Stimulated activated CD8-positive, alpha-beta memory T cell treated with anti-CD3 and anti-CD28 coated beads, Interleukin-4, amount 100 ng/mL, for 48 hours (primary cell): ENCODE measurements at places on chromosomes 16 and 17.

- DNase-seq: no peak
Observed at GRCh38 chr16:7976125-7976524, 614.2 kb downstream of the TMEM114 start.

DNA sequence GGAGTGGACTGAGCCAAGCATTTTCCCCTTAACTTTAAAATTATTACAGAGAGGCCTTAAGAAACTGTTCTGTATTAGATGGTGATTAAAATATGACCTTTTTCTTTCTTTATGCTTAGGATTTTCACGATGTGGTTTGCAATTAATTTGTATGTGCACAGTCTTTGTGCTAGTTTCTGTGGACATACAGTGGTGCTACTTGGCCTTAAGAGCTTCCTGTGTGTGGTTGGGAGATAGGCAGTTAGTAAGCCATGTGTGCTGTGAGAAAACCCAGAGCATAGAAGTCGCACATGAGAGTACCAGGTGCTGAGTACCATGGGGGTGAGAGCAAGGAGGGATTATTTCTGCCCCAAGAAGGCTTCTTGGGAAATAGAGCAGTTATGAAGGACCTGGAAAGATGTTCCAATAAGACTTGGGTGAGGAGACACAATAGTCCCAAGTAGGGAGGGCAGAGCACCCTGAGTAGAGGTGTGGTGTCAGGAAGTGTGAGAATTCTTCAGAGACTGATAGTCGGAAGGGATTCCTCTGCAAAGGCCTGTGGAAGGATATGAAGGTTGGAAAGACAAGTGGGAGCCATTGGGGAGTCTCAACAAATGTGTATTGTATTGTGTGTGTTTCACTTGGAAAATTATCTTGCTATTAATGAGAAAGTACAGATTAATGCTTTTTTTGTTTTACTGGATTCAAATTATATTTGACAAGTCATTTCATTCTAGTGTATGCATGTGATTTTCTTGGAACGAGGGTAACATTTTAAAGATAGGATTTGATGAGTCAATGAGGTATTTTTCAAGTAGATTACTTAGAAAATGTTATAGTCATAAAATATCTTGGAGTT, 239.9 kb downstream of the PRKCA start:
- DNase-seq: no peak

DNA sequence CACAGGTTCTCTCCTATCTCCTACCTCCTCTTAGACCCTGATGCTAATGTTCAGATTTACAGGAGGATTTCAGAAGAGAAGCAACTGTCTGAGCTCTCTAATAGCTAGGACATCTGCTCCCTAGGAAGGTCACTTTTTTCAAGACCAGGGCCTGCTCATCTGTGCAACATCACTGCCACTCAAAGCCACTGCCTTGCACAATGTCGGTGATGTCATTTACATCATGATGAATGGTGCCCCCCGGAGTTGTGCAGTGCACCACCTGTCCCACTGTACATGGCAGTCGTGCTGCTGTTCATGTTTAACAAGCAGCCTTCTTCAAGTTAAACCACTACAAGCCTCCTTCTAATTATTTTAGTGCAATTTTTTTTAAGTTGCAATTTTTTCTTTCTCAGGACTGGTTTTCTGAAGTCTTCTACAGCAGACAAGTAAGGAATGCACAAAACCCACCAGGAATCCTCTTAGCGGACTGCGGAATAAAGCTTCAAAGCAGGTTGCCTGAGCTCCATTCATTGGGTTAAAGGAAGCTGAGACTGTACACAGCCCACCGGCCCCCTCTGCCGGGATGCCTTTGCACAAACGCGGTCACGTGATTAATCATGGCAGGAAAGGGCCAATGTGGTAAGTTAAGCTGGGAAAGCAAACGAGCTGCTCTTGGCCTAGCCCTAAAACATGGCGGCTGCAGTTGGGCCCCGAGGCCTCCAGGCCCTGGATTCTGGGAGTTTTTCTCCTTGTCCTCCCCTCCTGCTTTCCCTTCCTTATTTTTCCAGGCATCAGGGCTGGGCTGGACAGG, 74.1 kb downstream of the MYH11 start:
- DNase-seq: no peak

DNA sequence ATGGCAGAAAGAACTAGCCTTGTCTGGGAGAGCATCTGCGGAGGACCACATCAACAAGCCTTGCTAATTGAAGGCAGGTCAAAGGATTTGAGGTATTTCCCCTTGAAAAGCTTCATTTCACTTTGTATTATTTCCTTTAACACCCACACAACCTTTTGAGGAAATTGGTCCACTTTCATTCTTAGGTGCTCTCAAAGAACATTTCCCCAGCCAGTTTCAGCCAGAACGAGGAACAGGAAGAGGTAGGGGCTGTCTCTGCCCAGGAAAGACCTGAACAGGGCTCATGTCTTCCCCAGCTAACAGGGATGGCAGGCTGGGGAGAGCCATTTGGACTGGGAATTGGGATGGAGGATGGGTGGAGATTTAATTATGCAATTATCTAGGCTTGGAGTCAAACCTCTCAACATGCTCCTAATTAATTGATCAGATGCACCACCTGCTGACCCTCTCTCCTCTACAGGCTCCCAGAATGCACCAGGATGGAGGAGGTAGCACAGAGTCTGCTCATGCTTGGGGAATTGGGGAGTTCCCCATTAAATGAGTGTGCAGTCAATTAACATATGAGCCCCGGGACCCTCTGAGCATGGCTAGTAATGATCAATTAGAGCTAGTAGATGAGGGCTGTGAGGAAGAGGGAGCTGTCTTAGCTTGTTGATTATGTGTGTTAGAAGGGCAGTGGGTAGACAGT, 84.6 kb downstream of the GP2 start:
- no peak for DNase-seq

DNA sequence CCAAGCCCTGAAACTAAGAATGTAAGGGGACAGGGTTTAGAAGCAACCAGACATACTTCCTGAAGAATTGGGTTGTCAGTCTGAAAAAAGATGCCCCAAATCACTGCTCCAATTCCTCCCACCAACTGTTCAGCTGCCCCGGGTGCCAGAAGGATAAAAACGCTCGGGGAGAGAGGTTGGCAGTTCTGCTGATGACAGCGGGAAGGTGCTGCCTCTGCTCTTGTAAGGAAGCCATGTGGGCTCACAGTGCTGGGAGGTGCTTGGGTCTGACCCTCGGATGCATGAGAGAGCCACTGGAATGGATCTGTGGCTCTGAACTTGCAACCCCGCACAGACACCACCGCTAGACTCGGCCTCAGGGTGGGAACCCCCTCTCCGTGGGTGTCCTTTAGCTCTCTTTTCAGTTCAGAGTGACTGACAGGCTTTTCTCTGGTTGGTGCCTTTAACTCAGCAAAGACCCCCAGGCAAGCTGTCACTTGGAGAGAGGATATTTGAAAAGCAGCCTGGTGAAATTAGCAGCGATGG, 364.8 kb upstream of the RBFOX1 start:
- no peak for DNase-seq

DNA sequence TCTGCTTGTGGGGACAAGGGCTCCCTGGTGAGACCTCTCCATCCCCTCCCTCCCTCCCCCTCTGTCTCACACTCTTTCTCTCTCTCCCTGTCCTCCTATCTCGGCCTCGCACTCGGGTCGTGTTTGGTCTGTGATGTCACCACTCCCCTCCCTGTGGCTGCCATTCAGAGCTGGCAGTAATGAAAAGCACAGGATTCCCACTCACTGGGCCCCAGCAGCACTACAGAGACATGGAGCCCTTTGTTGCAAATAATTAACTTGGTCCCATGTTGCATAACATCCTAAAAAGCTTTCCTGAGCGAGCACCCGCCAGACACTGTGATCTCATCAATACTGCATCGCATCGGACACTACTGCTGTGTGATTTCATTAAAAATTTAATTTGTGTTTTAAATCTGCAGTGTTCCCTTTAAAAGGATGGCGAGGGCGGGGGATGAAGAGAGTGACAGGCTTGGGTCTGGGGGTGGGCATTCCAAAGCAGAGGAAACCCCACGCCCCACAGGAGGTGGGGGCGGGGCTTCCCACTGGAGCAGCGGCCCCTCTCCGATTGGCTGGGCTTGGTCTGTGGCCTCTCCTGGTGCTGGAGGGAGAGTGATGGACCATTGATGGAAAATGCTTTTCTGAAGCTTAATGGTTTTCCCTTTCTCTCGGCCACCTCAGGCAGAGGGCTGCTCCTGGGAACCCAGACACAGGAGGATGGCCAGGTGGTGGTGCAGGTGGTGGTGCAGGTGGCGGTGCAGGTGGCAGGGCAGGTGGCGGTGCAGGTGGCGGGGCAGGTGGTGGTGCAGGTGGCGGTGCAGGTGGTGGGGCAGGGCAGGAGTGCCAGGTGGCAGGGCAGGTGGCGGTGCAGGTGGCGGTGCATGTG, 15.3 kb upstream of the NPTX1 start:
- no peak for DNase-seq

- DNase-seq: peak; percentile 66
Observed at GRCh38 chr17:41678907-41679739, 9.6 kb upstream of the EIF1 start.

DNA sequence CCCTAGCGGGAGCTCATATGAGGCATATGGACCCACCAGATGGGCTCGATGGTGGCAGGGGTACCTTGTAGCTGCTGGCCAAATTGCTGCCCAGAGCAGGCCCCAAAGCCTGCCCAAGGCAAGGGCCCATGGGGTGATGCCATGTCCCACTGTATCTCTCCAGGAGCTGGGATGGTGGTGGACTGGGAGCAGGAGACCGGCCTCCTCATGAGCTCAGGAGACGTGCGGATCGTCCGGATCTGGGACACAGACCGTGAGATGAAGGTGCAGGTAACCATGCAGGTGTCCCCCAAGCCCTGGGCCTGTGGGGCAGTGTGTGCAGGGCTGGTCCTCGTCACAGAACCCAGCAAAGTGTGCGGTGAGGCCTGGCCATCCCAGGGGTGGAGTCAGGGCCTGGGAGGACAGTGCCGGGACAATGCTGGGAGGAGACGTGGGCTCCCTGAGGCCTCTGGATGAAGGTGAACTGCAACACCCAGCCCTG, 34.1 kb upstream of the CHMP6 start:
- no peak for DNase-seq

DNA sequence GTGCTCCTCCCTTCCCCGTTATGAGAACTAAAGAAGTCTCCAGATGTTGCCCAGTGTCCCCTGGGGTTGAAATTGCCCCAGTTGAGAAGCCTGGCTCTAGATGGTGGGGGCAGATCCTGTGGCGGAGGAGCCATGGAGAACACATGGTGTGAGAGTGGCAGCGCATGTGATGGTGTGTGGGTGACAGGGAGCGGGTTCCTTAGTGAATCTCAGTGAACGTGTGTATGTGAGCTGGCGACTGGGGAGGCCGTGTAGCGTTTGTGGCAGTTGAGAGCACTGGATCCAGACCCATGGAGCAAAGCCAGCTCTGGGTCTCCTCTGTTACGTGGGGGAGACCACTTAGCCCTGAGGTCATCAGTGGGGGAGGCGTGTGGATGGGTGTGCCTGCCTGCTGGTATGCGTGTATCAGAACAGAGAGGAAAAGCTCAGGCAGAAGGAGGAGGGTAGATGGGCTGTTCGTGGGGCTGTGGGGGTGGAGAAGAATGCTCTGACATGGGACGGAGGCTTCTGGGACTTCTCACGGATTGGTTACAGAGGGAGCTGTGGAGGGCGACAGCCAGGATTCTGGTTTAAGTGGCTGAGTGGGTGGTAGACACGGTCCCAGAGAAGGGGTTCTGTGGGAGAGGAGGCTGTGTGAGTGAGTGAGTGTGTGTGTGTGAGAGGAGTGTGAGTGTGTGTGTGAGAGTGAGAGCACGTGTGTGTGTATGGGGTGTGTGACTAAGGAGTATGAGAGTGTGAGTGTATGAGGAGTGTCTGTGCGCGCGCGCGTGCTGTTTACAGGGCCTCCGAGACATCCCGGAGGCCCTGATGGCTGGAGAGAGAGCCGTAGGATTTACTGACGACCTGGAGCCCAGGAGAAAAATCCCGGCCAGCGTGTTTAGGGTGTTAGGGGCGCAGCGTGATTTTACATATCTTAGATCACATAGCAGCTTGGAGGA, 193.8 kb downstream of the SNX29 start:
- DNase-seq: no peak

GRCh38 chr17:56739376-56739775, 94.3 kb downstream of the C17orf67 start:
- DNase-seq: no peak

- no peak for DNase-seq
Observed at GRCh38 chr17:51000835-51001638, 119.6 kb downstream of the SPAG9 start.

DNA sequence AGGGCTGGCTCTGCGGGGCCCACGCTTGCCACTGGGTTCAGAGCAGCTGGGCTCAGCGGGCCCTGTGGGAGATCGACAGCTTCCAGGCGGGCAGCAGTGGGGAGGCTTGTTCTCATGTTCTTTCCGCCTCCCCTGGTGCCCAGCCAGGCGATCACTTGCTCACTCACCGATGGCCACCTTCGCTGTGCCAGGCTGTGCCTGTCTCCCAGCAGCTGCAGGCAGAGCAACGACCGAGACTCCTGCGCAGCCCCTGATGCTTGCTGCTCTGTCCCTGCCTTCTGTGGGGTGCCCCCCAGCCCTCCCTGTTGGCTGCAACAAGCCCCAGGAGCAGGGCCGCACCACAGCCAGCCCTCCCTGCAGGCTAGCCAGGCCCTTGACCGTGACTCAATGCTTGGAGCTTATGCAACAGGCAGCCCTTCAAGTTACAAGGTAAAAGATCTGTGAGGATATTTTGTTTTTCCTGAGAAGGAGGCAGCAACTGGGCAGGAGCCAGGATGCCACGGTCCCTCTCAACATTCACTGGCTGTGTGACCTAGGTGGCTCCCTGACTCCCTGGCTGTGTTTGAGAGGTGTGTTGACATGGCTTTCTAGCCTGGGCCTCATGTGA, 9.6 kb upstream of the SPNS2 start:
- DNase-seq: no peak

DNA sequence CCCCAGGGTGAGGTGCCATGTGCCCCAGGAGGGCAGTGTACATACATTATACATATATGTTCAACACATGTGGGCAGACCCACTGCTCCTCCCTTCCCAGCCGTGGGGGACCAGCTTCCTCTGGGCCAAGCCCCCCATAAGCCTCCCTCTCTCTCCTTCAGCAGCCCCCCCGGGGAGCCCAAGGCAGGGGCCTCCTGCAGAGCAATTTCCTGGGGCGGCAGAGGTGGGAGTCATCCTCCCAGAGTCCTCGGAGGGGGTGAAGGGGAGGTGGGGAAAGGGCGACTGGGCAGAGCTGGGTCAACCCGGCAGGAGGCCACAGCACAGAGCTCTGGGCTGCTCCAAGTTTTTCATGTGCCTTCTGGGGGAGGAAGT, 235.1 kb downstream of the ZNF423 start:
- DNase-seq: no peak
